NCI-H1930 (cell line): ENCODE measurements at places on chromosomes 12 and 14.

DNA sequence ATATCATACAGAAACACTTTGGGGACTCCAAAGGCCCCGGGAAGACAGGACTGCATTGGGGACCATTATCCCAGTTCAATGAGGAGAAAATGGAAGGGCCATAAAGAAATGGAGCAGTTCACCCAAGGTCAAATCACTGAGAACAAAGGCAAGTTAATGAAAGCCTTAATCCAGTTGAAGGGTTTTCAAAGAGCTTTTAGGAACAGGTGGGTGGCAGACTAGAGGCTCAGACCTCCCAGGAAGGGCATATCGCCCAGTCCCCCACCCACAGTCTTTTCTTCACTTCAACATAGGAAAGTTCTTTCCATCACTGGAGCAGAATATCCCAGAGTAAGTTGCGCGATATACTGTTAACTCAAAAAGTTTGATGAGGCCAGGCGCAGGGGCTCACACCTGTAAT lies 136.1 kb upstream of the CCND2 start:
- no peak for DNase-seq

- DNase-seq: peak; percentile 72
Measured at GRCh38 chr14:96204151-96205058, at the start of gene BDKRB2. Gene BDKRB2, plus strand, starts transcription at chr14:96204839. Its CDS starts 32,269 bp downstream, at chr14:96237108.

DNA sequence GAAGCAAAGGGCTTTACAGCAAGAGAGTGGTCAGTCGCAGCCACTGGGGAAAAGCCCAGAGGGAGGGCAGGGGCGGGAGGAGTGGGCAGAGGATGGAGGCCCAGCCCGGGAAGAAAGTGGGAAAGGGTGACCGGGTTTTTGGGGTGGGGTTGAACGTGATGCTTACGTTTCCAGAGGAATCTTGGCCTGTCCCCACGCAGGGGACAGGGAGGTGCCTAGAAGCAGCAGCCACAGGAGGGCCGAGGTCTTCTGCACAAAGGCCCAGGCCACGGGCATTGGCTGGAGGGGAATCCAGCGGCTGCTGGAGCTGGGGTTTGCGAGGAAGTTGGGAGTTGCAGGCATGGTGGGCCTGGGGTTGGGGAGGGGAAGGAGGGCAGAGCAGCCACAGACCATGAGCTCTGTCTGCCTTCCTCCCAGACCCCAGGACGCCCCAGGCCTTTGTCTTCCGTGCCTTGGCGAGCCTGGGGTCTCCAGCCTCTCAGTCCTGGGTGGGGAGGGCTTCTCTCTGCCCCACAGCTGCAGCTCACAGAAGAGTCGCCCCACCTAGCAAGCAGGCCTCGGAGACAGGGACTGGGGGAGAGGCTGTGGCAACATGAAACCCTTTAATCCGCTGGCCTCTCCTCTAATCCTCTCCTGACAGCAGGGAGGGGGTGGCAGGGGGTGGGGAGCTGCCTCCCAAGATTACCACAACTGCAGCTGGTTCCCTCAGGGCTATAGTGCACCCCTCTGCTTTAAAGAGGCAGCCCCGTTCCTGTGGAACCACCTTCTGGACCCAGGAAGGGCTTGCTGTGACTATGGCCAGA lies at the start of gene CACNA2D4:
Gene CACNA2D4, minus strand, starts transcription at position 572 of the 803 bp plus-strand sequence. Its CDS starts 179 bp downstream, at position 393.
- DNase-seq: no peak

DNA sequence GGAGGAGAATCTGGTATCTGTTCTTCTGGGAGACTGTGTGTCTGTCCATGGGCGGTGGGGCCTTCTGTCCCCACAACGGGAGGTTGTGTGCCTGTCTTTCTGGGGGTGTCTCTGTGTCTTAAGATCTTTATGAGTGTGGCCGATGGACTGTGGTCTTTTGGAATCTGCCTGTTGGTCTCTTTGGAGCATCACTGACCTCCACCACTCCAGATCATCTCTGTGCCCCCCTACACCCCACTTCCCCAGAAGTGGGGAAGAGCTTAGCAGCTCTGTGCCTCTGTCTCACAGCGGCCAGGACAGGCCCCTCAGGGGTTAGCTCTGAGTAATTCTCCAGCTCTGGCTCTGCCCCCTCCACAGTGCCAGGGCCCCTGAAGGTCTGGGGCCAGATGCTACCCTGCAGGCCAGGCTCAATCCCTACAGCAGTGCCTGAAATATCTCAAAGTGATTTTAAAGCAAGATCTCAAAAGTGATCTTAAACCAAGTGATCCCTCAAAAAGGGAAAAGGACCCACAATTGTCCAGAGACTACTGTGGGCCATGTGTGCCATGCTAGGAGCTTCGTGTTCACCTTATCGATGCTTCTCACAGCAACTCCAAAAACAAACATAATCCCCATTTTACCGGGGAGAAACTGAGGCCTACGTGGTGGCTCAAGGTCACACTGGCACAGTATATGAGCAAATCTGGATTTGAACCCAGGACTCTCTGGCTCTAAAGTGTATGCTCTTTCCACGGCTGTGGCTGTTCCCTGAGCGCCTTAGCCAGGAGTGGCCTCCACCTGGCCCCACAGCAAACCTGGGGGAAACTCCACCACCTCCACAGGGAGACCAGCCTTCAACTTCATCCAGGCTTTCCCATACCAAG lies 26.0 kb upstream of the KRT78 start:
- DNase-seq: no peak

DNA sequence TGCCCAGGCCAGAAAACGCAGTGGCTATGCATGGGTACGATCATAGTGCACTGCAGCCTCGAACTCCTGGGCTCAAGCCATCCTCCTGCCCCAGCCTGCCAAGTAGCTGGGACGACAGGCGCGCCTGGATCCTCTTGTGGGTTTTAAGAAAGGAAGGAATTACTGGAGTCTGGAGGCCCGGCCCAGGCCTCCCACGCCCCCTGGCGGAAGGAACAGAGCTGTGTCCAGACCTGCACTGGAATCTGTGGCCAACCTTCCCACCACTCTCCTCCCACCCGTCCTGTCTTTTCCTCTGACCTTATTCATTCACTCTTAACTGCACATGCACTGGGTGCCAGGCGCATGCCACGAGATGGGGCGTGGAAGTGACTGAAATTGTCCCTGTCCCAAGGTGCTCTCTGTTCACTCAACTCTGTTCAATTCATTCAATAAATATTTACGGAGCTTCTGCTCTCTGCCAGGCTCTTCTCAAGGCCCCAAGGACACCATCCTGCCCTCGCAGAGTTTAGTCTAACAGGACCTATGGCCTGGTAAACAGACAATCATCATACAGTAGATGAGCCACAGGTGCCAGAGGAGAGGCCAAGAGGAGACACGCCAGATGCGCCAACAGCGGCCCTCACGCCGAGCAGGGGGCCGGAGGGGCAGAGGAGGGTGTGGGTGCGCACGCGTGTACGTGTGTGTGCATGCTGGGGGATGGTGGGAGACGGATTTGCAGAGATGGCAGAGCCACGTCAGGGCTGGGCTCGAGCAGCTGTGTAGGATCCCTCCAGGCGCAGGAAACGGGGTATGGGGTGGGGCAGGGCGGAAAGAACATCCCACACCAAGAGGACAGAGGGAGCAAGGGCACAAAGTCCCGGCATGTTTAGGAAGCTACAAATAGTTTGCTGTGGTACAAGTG lies 13.7 kb upstream of the TMEM106C start:
- DNase-seq: peak; percentile 61

DNA sequence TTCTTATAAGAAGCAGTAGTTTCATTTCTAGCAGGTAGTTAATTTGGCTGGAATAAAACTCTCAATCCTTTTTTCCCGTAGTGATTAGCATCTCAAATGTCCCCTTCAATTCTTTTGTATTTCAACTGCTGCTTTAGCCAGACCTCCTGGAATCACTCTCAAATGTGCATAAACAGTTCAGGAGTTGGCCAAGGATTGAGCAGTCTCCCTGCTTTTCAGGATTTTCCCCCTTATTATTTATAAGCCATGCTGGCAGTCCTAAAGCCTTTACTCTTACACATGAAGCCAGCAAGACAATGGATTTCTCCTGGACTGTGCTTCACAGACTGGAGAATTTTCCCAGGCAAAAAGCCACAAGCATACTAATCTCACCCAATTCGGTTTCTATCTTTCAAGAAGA lies 950.1 kb downstream of the VRK1 start:
- DNase-seq: no peak

- DNase-seq: no peak
Measured at GRCh38 chr12:127987199-127987901, 279.6 kb upstream of the TMEM132C start.

GRCh38 chr14:71834284-71835204 lies 97.7 kb upstream of the RGS6 start:
- no peak for DNase-seq

- no peak for DNase-seq
Measured at GRCh38 chr12:45518291-45519235, 210.9 kb upstream of the ARID2 start.

- no peak for DNase-seq
Measured at GRCh38 chr12:65670775-65671174, 153.5 kb upstream of the HMGA2 start.

DNA sequence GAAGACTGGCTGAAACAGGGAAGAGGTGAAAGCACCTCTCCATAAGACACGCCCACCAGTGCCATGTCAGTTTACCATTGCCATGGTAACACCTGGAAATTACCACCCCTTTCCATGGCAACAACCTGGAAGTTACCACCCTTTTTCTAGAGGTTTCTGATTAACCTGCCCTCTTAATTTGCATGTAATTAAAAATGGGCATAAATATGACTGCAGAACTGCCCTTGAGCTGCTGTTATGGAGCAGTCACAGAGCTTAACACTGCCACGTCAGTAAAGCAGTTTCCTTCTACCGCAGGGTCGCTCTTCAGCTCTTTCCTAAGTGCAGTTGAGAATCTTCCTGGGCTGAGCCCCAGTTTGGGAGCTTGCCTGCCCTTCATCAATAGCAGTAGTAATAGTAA lies 55.2 kb downstream of the RASSF3 start:
- DNase-seq: no peak

- DNase-seq: no peak
Measured at GRCh38 chr12:97595426-97595831, 132.8 kb downstream of the RMST start.

DNA sequence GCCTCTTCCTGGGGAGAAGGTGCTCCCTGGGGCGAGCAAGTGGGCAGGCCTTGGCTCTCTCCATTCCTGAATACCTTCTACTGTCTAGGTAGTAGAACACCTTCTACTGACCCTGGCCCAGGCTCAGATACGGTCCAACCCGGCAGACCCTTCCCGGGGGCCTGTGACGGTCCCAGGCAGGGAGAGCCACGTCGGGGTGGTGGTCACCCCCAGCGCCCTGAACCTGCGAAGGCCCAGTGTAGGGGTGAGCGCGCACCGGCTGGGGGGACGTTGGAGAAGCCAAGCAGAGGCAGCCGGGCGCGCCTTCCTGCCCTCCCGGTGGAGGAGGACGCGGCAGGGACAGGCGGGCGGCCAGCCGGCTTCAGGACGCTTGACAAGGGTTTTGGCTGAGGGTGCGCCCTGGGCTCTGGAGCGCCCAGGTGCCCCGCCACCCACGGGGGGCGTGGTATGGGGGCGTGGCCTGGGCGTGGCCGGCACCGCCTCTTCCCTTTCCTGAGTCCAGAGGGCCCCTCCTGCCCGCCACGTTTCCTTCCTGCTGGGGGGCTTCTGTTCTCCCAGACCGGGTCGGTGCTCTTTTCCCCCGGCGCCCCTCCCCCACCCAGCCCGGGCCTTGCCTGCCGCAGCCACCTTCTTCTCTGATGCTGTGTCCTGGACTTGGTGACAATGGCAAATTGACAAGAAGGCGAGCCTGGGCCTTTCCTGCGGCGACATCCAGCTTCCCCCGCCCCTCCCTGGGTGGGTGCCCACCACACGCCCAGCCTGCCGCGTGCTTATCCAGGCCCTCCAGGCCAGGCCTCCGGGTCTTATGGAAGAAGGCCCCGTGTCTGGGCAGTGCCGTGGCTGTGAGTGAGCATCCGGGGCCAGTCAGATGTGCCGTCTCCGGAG lies 24.5 kb upstream of the PPP1R13B start:
- peak; percentile 30 for DNase-seq

- no peak for DNase-seq
Measured at GRCh38 chr14:22184830-22185168, 404.2 kb downstream of the DAD1 start.

GRCh38 chr12:92136026-92136730 lies 9.5 kb downstream of the BTG1 start:
- DNase-seq: no peak

GRCh38 chr12:54129028-54129903 lies 59.5 kb downstream of the SMUG1 start:
- no peak for DNase-seq

DNA sequence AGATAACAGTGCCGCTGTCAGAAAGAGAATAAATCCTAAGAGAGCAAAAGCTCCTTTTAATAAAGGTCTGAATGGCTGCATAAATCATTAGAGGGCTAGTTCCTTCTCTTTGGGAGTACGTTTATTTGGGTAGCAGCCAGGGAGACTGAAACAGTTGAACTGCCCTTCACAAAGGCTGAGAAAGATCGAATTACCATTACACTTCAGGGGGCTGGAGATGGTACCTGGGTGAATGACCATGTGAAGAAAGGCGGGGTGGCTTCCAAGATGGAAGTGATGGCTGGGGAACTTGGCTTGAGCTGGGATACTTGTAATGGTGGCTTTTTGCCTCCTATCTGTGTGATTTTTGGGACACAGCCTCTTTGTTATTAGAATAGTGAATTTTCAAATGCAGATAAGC lies 1.7 kb upstream of the FGD4 start:
- no peak for DNase-seq

DNA sequence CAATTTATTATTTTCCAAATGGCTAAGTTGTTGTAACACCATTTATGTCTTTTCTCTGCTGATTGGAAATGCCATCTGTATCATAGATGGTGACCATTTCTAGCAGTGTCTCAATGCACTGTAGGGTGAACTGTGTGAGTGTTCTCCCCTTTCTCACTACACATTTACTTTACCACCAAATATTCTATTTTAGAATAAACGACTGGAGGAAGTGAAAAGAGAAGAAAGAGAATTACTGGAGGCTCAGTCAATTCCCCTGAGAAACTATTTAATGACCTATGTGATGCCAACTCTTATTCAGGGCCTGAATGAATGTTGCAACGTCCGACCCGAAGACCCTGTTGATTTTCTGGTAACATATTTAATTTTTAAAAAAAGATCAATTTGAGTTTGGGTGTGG lies 15.5 kb upstream of the PAPOLA start:
- no peak for DNase-seq

DNA sequence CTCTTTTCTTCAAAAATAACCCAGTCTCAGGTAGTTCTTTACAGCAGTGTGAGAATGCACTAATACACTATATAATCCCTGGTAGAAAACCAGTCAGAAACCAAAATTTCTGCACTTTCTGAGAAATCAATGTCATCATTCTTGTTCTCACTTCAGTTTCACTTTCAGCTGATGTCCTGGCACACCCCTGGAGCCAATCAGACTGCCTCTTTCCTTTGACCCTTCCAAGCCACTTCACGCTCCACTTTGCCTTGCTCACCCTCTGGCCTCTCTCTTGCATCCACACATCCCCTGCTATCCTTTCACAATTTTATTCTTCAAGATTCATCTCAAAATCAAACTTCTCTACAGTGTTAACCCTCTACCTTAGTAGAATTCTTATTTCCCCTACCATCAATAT lies 181.1 kb downstream of the ASCL1 start:
- DNase-seq: no peak

- no peak for DNase-seq
Measured at GRCh38 chr14:49460662-49461061, 125.5 kb downstream of the RPS29 start.

- no peak for DNase-seq
Measured at GRCh38 chr12:15152868-15153267, 68.3 kb downstream of the RERG start.
